Activated T-helper 2 cell treated with anti-CD3 and anti-CD28 coated beads, Interferon-gamma antibody, Interleukin-2, Interleukin-4, amounts not matched to agents 10 μg/mL and 5 μg/mL and 100 μg/mL, durations not matched to agents 14 hours and 24 hours and 36 hours (primary cell): ENCODE measurements at places on chromosomes 13 and 19. TPM values are rescaled to one million over a fixed set of nuclear protein-coding genes. Genes with fewer than 3 reads are reported as not detected.

The GIPC3 gene
- 0.16 and 0.32 TPM in 2 replicates for total RNA-seq

The FGF21 gene
- total RNA-seq: not detected in 2 replicates

GRCh38 chr19:49442771-49443365 lies 1.5 kb upstream of the SLC17A7 start:
- DNase-seq: peak; percentile 63

DNA sequence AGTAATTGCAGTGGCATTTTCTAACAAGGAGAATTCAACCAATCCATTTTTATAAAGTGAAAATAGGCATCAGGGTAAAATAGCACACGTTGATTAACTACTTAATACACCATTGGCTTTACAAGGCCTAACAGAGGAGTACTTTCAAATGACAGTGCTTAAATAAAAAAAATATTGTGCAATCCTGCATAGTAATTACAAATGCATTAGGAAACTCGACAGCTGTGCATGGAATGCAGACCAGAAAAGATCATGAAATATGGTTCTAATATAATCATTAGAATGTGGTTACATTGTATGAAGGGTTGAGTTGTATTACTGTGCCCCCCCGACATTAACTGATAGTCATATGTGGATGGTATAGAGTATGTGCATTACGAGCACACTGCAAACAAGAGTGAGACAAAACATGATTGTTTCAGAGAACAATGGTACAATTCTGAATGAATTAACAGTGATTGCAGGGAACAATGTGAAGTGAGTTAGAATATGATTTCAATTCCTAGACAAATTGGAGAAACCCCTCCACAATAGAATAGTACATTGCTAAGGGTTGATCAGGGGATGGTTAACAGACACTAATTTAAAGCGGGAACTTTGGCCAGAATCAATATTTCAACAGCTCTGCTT lies 270.6 kb downstream of the GPC5 start:
- DNase-seq: no peak

DNA sequence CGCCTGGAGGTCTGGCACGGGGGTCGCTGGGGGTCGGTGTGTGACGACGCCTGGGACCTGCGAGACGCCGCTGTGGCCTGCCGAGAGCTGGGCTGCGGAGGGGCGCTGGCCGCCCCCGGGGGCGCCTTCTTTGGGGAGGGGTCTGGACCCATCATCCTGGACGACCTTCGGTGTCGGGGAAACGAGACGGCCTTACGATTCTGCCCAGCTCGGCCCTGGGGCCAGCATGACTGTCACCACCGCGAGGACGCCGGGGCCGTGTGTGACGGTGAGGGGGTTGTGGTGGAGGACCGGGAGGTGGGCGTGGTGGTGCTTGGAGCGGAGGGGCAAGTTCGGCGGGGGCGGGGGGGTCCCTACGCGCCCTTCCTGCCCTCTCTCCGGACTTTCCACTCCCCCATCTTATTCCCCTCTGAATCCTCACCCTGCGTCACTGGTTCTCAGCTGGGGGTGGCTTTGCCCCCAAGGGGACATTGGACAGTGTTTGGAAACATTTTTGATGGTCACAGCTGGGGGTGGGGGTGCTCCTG lies 5.5 kb downstream of the SSC5D start:
- no peak for DNase-seq

DNA sequence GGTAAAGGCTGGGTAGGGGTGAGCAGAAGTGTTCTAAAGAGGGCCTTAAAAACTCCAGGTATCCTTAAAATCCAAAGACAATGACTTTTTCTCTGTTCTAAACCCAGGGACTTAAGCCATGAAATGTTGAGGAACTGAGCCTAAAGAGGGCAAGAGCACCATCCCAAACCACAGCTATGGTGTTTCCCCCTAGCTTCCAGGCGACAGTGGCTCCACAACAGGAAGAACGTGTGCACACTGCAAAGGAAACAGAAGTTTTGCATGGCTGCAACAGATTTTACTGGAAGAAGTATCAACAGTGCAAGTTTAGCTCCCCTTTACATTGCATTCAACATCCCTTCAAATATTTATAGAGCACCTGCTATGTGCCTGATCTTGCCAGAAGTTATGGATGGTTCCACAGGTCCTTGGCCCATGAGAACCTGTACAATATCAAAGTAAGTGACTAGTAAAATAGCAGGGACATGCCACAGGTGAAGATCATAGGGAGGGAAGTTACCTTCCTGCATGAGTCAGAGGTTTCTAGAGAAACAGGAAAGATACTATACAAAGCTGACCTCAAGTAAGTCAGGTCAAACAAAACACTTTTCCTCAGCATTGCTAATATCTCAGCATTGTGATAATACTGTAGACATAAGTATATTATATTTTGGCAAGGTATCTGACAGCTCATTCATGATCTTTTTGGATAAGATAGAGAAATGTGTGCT lies 8.4 kb upstream of the KCTD12 start:
- no peak for DNase-seq

GRCh38 chr13:42075517-42075916 lies 27.1 kb downstream of the DGKH start:
- no peak for DNase-seq
